ENCODE measurements at places on chromosomes 2 and 18.

- DNase-seq, result no peak
Measured at GRCh38 chr2:220779931-220780330, 792.2 kb downstream of the EPHA4 start.

DNA sequence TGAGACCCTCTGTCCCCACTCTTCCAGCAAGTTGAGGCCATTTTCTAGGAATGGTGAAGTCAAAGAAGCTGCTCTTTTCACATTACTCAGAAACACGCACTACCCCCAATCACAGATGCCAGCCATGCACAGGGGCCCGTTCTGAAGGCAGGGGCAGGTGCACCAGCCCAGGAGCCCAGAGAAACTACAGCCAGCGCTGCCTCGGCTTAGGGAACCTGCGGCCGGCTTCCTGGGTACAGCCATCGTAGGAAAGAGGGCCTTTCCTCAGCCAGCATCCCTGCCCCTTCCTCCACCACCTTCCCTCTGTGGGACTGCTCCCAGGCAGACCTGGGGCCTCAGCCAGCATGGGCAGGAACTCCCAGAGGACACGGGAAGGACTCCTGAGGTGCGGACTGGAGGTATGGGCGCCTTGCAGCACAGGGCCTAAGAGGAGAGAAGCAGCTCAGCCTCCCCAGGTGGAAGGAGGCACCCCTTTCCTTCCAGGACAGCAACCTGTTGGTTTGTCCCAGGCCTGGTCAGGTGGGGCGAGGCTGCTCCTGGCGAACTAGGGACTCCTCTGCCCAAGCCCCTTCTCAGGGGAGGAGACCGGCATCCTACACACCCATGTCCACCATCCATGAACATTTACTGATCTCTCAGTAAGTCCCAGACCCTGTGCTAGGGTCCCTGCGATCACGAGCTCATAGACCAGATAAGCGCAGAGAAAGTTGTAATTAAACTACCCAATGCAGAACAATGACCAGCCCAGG is 99.0 kb upstream of the ID2 start:
- DNase-seq, result no peak

- no peak for DNase-seq
Measured at GRCh38 chr2:152114366-152114765, 15.5 kb upstream of the CACNB4 start.

DNA sequence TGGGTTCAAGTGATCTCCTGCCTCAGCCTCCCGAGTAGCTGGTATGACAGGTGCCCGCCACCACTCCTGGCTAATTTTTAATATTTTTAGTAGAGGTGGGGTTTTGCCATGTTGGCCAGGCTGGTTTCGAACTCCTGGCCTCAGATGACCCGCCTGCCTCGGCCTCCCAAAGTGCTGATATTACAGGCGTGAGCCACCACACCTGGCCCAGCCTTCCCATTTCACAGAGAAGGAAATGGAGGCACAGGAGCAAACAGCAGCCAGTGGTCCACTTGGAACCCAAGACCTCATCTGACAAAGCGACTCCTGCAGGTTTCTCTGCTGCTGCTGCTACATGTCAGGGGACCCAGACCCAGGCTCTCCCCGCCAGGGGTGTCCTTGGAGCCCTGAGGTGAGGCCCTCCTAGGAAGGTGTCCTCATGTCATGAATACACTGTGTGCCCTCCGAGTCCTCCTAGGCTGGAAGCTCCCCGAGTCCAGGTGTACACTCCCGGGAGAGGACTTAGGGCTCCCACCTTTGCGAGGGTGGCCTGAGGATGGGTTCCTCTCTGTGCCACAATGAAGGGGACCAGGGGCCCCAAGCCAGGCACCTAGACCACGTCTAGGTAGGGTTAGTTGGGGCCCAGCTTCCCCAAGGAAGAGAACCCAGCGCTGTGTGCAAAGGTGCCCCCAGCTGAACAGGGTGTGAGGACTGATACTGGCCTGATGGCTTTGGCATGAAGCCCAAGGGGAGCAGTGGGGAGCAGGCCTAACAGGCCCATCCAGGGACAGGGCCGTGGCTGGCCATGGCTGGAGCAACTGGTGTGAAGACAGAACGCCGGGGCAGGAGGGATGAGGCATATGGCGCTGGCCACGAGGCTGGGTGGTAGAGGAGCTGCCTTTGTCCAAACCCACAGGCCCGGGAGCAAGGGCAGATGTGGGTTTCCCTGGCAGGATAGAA is 56.1 kb downstream of the HS6ST1 start:
- no peak for DNase-seq

GRCh38 chr2:41521211-41521610 is 526.6 kb upstream of the PKDCC start:
- no peak for DNase-seq

DNA sequence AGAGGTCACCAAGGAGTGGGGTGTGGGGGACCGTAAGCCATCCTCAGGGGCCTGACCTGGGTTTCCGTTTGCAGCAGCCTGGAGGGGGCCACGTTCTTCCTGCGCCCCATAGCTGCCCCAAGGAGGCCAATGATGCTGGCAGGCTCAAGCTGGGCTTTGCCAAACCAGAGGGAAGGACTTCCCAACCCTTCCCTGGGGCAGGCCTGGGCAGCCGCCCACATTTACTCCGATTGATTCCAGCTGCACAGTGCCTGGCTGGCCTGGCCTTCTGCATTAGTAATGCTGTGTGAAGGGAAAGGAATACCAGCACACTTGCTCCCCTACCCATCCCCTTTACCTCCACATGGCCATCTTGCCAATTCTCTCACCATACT is 360.6 kb upstream of the SLC14A2 start:
- no peak for DNase-seq

- DNase-seq, result no peak
Measured at GRCh38 chr2:240252872-240253511, 112.5 kb upstream of the OTOS start.

DNA sequence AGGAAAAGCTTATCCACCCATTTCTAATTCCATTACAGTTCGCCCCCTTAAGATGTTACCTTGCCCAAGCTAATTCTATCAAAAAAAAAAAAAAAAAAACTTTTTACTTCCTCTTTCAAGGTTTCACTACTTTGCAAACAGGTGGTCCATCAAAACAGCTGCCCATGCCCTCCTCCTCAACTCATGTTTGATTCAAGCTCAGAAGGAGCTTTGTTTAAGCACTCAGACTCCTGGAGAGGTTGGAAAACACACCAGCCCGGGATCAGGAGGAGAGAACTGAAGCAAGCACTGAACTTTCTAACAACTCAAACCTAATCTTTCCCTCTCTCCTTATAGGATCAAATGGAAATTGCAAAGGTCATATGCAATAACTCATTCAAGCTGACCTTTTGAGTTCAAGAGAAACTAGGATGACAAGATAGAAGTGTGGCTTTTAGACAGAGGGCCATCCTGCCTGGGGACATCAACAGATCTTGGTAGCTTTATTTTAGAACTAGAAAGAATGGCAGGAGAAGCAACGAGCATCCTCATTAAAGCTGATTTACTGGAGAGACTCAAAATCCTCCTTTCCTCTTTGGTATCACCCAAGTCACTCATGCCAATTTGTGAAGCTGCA is 28.3 kb upstream of the FZD7 start:
- DNase-seq, result no peak

DNA sequence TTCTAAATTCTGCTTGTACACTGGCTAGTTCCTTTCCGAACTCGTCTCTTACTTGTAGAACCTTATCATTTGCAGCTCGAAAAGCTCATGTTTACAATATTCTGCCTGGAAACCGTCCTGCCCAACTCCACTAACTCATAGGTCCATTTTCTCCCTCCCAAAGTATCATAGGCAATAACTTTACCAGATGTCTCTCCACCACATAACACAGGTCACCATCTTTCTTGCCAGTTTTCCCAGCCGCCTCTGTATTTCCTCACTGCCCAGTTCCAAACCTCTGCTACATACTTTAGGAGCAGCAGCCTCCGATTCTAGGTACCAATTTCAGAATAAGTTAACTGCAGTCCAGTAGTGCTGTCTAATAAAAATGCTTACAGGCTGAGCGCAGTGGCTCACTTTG is 259.5 kb downstream of the GLI2 start:
- no peak for DNase-seq

DNA sequence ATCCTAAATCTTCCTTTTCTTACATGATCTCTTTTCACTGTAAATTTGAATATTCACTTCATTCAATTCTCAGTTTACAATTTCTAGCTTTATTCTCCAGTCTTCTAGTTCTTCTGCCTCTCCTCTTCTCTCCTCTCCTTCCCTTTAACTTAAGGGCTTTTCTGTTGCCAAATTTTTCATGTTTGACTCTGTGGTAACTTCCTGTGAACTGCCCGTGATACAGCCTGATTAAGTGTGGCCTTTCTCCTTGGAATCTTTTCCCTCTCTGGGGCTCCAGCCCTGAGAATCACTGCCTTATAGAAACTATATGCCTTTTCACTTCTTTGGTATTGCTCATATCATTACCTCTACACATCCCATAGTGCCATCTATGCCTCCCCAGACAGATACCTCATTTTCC is 1923.8 kb upstream of the CELF4 start:
- DNase-seq, result no peak

GRCh38 chr2:63743170-63743981 is 98.3 kb upstream of the UGP2 start:
- DNase-seq, result no peak

DNA sequence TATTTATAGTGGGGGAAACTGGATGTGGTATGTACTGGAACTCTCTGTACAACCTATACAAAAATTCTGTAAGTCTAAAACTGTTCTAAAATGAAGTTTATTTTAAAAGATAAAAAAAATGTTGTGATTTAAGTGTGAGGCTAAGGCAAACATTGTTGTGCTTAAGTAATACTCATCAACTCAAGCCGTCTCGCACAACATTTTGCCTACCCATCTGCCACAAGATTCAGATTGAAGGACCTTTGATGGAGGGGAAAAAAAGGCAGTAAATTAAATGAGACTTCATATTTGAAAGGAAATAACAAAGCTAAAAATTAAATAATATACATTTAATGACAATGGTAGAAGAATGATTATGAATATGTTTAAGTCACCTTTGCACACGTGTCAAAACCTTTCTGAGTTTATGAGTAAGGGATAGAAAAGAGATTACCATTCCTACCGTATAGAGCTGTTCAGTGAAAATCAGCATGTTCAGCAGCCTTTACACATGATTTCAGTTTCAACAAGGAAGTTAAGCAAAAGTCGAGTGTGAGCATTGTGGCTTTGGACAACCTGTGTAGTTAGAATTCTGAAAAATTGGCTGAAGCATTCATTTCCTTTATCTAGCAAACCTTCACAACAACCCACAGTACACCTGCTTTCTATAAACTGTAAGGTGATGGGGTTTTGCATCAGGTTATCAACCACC is 499.3 kb downstream of the IRS1 start:
- DNase-seq, result no peak

DNA sequence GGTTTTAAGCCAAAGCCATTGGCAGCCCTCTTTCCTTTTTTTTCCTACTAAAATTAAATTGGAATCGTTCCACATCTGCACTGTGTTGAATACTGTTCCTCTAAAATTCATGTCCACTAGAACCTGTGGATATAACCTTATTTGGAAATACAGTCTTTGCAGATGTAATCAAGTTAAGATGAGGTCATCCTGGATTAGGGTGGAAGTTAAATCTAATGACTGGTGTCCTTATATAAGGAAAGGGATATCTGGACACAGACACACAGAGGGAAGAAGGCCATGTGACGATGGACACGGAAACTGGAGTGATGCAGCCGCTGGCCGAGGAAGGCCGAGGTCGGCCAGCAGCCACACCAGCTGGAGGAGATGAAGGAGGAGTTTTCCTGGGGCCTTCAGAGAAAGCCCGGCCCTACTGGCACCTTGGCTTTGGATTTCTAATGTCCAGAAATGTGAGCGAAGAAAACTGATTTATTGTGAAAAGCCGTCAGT is 49.4 kb downstream of the LONRF2 start:
- DNase-seq, result no peak

DNA sequence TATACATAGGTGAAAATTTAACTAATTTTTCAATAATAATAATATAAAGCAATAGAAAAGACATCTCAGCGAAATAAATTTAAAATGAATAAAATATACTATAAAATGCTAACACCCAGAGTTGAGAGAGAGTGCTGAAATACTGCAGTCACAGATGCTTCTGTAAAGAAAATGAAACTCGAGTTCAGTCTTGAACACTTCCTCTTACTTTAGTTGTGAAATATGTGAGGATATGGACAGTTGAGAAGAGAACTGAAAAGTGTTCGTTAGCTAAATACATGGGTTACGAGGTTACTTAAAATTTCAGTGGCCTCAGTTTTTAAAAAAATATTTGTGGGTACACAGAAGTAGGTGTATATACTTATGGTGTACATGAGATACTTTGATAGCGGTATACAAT is 106.8 kb downstream of the DNAH7 start:
- no peak for DNase-seq

DNA sequence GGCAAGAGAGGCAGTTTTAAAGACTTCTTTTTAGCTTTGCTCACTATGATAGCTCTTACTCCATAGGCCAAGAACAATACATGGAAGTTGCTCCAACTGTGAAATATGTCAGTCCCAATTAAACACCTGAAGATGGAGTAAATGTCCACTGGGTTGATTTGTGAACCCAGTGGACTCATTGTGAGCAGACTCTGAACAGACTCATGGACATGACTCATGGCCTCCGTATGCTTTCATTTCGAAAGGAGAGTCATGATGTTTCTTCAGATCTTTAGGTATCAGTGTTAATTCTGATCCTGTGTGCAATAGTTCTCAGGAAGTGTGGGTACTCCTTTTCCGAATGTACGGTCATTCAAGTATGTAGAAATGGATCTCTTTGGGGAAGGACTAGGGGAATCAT is 5.4 kb upstream of the CWC22 start:
- DNase-seq, result no peak

Data from DMS79 treated with DMSO at 0.1 percent for 48 hours (cell line).